ENCODE measurements at places on chromosomes 5 and 9.

DNA sequence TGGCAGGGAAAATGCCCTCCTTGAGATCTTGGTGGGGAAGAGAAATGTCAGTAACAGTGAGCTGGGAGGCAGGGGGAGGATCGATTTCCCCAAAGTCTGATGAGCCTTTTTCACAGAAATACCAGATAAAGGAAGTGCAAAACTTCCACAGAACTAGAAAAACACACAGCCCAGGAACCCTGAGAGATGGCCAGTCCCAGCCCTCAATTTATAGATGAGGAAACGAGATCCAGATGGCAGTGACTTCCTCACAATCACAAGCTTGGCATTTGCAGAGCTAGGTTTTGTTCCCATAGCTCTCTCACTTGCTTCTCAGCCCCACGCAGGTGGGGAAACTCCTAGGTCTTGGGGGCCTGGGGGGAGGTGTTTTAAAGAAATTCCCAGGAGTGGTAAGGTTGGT is 3.8 kb upstream of the GGTA1 start:
- no peak for DNase-seq

DNA sequence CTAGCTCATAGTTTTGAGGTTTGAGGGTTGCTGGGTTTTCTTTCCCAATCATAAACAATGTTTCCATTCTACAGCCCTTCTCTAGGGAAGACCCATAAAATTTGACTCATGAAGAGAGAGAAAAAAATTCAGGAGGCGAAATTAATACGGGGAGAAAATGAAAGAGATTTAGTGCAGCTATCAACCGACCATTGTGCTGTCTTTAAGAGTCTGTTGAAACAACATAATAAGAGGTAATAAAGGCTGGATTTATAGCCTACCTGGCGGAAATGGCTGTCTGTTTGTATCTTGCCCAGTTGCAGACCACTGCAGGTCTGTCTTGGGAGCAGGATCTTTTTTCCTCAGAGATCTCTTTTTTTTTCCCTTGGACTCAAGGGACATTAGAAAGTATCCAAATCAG is 66.9 kb downstream of the TLR4 start:
- DNase-seq = no peak

GRCh38 chr5:36089989-36090388 is 23.3 kb upstream of the UGT3A2 start:
- DNase-seq = peak; percentile 58

DNA sequence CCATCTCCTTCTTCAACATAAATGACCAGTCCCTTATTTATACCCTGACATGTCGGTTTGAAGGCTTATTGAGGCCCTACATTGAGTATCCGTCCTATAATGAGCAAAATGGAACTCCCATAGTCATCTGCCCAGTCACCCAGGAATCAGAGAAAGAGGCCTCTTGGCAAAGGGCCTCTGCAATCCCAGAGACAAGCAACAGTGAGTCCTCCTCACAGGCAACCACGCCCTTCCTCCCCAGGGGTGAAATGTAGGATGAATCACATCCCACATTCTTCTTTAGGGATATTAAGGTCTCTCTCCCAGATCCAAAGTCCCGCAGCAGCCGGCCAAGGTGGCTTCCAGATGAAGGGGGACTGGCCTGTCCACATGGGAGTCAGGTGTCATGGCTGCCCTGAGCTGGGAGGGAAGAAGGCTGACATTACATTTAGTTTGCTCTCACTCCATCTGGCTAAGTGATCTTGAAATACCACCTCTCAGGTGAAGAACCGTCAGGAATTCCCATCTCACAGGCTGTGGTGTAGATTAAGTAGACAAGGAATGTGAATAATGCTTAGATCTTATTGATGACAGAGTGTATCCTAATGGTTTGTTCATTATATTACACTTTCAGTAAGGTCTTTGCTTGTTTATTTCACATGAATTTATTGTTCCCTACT is 38.2 kb upstream of the BTNL3 start:
- DNase-seq = peak; percentile 35

- DNase-seq = no peak
Observed at GRCh38 chr9:2378816-2379215, 242.8 kb upstream of the VLDLR start.

DNA sequence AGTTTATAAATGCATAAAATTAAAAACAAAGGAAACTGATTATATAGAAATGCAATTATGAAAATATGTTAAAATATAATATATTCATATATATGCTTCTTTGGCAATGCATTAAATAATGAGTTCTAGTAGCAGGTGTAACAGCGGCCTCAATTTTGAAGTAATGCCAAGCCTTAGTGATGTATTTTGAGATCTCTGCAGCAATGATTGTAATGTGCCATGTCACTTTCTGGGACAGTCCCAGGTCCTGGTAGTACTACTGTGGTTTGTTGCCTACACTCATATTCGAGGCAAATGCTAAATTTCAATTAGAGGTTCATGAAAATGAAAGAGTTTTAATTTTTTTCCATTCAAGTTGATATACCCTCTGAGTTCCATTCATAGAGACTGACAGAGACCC is 75.8 kb upstream of the ORM1 start:
- DNase-seq = no peak

- DNase-seq = no peak
Observed at GRCh38 chr5:32280656-32281081, 32.1 kb downstream of the MTMR12 start.

DNA sequence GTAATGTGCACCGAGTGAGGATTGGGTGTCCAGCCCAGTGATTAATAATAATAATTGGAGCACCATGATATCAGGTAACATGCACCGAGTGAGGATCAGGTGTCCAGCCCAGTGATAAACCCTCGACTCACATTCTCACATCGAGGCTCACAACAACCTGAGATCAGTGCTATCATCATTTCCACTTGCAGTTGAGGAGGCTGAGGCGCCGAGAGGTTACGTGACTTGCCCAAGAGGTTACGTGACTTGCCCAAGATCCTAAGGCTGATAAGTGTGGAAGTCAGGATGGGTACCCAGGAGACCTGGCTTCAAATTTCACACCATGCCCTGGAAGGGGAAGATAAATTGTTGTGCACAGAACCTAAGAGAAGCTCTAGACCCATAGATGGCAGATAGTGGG is 189.4 kb downstream of the MED10 start:
- no peak for DNase-seq

- DNase-seq = no peak
Observed at GRCh38 chr5:151130235-151130921, 27.2 kb downstream of the ANXA6 start.

GRCh38 chr5:54360089-54360488 is 49.7 kb upstream of the ARL15 start:
- peak; percentile 93 for DNase-seq

GRCh38 chr5:114658194-114658593 is 296.3 kb downstream of the KCNN2 start:
- DNase-seq = peak; percentile 12

DNA sequence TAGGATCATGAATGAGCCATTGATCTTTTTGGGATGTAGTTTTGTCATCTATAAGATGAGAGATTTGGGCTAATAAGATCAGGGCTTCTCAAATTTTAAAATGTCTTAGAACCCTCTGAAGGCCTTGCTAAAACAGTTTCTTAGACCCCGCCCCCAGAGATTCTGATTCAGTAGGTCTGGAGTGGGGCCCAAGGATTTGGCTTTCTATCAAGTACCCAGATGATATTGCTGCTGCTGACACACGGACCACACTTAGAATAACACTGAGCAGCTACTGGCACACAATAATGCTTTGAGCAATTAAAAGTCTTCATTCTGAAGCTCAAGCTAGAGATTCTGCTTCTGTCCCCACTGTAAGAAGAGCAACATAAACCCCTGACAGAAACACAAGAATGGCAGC is 216.7 kb downstream of the SMARCA2 start:
- peak; percentile 53 for DNase-seq

DNA sequence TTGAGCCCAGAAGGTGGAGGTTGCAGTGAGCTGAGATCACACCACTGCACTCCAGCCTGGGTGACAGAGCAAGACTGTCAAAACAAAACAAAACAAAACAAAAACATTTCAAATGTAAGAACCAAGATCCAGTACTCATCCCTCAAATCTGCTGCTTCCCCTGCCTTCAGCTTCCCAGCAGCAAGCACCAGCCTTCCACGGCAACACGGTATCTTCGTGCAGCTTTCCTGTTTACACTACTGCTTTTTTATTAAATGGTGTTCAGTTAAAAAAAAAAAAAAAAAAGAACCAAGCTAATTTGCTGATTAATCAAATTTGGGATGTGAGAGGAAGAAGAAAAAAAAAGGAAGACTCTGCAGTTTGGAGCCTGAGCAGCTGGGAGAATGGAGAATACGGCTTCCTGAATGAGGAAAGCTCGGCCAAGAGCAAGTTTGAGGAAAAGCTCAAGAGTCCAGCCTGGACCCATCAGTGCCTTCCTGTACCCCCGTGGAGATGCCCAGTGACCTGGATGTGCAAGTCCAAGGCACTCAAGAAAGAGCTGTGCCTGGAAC is 28.0 kb upstream of the SLC2A8 start:
- no peak for DNase-seq

DNA sequence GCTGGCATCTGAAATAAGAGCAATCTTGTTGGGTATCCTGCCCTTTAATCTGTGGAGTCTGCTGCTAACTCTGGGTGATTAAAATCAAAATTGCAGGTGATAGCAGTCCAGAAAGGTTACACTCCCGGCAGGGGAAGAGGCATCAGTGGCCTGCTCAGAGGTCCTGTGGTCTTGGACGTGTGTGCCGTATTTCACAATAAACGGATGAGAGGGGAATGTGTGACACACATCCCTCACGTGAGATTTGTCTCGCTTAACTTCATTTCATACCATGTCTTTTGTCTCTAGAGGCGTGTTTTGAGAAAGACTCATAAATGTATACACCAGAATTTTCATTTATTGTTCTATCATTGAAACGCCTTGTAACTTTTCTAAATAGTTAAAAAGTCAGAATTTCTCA is 36.6 kb downstream of the FAM240B start:
- DNase-seq = no peak
